ENCODE measurements at places on chromosomes 11 and 22.

GRCh38 chr11:63639199-63639832 lies 25.1 kb upstream of the PLAAT3 start:
- no peak for DNase-seq

GRCh38 chr11:105100981-105101630 lies 38.5 kb downstream of the CARD18 start:
- DNase-seq: no peak

DNA sequence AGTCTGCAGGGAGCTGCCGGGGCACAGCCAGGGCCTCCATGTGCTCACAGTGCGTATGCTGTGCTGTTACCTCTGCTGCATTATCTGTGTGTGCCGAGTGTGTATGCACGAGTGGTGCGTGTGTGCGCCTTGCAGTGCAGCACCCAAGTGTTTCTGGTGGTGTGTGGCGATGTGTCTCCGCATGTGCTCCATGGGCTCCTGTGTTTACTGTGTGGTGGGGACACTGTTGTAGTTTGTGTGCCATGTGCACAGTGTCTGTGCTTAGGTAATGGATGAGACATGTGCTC lies 31.4 kb downstream of the KCNC1 start:
- DNase-seq: no peak

DNA sequence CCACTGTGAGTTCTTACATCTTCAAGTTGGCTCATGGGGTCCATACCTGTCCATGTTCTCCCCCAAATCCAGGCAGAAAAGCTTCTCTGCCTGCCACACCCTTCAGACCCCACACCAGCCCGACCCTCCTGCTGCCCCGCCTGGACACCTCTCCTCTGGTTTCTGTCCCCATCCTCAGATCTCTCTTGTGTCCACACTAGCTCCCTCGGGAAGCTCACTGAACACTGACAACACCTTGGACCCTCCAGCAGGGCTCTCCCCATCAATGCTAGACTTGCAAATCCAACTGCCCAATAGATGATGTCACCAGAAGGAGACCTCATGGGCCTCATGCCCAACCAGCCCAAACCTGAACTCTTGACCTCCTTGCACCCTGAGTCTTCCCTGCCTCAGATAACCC lies 2.9 kb downstream of the SCARF2 start:
- no peak for DNase-seq

DNA sequence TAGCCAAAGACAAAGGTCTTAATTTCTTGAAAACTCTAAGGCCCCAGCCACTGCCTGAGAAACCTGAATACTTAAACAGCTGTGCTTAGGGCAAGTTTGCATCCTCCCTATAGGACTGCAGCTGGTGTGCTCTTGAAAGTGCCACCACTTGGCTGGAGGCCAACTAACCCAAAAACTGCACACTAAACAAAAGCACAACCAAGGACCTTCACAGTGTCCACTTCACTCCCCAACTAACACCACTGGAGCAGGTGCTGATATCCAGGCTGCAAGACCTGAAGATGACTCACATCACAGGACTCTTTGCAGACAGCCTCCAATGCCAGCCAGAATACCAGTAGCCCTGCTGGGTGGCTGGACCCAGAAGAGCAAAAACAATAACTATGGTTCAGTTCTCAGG lies 357.7 kb upstream of the ARHGAP42 start:
- no peak for DNase-seq

Measured in effector memory CD8-positive, alpha-beta T cell (primary cell).